ENCODE measurements at places on chromosomes 3 and 15. TPM values are rescaled to one million over a fixed set of nuclear protein-coding genes. Genes with fewer than 3 reads are reported as not detected.

LOXL1 gene
- polyA plus RNA-seq, result 77.1 TPM

DNA sequence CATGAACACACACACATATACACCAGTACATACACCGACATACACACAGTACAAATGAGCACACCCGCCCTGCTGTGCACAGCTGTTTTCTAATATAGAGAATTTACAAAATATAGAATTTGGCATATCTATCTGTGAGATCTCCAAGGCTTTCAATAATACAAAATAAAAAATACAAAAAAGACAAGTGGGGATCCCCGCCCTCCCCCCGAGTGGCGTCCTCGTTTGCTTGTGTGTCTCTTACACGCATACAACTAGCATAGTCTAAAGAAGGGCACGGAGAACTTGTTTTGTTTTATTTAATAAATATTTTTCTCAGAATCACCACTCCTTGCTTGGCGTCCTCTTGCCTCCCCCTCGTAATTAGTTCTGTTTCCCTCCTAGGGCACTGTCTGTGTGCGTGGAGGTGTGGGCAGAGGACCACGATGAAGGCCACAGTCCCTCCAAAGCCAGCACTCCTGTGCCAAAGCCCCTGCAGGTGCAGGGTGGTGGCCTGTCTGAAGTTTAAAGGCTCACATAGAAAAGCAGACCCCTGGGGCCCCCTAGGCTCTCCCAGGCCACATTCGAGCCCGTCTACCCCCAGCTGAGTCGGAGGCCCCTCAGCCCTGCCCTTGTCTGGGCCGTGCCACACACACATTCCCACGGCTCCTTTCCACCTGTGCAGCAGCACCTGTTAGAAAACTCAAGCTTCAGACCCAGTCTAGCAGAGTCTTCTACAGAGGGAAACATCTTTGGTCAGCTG lies 82.1 kb downstream of the SEC22A start:
- DNase-seq, result no peak

DNA sequence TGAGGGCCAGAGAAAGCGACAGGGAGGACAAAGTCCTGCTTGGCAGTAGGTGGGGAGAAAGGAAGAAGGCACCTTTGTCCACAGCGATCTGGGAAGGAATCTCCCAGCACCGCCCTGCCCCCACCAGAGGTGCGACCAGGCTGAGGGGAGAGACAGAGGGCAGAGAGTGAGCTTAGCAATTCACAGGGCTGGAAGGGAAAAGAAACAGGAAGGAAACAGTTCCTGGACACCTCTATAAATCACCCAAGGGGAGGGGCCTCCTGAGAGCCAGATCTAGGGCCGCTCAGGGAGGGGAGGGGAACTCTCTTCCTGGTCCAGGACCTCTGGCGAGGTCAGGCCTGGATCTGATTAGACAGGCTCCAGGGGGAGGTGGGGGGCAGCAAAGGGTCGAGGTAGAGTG lies 35.4 kb downstream of the RNU5B-1 start:
- peak; percentile 59 for DNase-seq

DNA sequence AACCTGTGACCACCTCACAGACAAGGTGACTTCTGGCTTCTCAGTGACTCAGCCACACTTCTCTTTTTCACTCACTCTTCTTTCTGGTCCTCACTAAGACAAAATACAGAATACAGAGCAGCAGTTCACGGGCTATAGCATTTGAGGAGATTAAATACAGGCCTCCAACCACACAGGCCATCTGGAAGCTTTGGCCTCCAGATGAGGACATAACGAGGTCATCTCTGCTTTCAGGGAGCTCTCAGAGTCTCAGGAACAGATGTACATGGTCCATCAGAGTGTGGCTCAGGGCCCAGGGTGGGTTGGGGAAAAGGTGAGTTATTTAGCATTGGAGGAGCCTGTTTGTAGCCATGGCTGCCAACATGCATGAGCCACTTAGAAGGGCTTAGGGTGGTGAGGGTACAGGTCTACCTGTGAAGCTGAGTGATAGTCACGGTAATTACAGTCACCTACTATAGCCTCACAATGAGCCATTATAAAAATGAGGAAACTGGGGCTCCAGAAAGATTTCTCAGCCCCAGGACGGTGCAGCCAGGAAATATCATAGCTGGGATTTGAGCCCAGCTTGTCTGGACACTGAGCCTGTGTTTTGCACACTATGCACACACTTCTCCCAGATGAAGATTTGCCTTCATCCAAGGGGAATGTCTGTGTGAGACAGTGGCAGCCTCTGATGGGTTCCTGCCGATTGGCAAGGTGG lies 159.8 kb upstream of the CTDSPL start:
- DNase-seq, result no peak

GRCh38 chr3:30741889-30742288 lies 135.5 kb downstream of the TGFBR2 start:
- DNase-seq, result no peak

C15orf39 gene
- polyA plus RNA-seq, result 12.3 TPM

GRCh38 chr3:192869131-192870031 lies 48.3 kb downstream of the MB21D2 start:
- DNase-seq, result no peak

SPTBN5 gene
- 3.3 TPM for polyA plus RNA-seq

- DNase-seq, result no peak
Measured at GRCh38 chr15:45089712-45090373, 24.1 kb downstream of the DUOX2 start.

ALDH1A2 gene
- 353 TPM for polyA plus RNA-seq

DNA sequence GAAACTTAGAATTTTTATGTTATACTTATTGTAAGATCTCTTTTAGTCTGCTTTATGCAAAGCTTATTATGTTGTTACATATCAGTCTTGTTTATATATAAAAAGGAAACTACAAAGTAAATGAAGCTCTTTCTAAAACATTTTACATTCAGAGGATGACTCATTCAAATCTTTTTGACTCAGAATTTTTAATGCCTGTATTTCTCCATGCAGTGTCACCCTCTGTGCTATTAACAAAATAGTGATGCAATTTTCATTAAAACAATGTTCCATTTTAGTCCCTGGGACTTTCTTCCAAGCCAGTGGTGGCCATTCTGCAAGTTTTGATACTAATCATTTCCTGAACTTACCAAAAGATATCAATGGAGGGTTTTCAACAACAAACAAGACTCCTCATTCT lies 216.1 kb downstream of the NAALADL2 start:
- DNase-seq, result no peak

GRCh38 chr15:64580696-64581407 lies 120.5 kb downstream of the ZNF609 start:
- no peak for DNase-seq

DNA sequence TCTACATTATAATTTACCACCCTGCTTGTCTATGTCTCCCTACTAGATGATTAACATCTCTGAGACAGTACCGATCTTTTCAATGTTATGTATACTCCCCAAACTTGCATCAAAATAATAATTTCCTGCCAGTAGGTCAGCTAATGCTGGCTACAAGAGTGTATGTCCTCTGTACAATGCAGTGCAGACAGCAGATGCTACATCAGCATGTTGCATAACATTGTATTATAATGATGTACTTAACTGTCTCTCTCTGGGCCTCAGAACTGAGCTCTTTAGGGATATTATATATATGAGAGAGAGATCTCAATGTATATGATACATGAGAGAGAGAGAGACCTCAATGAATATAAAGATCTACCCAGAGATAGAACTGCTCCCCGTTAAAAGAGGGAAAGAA lies 456.6 kb downstream of the SHQ1 start:
- DNase-seq, result no peak
